ENCODE measurements at places on chromosomes 12 and 14.

GRCh38 chr14:89186856-89187376 is 230.1 kb downstream of the FOXN3 start:
- no peak for DNase-seq

DNA sequence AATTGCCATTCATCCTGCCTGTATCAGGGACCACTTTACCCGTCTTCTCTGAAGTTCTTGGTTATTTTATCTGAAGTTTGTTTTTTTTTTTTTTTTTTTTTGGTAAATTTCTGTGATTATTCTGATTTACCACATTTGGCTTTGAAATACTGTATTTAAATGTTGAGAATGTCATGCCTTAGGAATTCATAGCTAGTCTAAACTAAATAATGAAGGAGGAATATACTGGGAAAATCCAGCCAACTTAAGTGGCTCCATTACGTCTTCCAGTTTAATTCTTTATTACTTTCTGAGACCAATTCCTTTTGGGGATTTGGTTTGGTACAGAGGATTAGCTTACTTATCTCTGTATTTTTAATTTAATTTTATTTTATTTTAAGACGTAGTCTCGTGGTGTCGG is 60.3 kb upstream of the KCNMB4 start:
- DNase-seq: no peak

GRCh38 chr12:121279071-121279375 is 17.5 kb downstream of the CAMKK2 start:
- no peak for DNase-seq

DNA sequence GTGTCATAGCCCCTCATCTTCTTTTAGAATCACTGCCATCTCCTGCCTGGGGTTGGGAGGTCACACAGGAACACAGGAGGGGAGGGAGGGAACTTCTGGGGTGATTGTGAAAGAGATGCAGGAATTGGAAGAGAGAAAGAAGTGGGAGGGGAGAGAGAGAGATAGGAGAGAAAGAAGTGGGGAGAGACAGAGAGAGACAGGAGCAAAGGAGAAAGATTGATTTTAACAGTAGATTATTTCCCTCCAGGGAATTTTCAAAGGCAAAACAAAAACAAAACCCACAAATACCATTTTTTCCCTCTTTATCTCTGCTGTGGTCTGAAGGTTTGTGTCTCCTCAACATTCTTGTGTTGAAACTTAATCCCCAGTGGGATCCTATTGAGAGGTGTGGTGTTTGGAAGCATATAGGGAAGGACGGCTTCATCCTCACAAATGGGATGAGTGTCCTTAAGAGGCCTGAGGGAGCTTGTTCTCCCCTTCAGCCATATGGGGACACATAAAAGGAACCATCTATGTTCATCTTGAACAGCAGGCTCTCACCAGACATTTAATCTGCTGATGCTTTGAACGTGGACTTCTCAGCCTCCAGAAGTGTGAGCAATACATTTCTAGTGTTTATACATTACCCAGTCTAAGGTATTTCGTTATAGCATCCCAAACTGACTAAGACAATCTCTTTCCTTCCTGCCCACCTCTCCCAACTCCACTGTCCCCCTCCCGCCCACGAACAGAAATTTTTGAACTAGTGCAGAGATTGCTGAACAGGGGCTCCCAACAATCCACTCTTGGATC is 134.9 kb upstream of the MAX start:
- DNase-seq: no peak

DNA sequence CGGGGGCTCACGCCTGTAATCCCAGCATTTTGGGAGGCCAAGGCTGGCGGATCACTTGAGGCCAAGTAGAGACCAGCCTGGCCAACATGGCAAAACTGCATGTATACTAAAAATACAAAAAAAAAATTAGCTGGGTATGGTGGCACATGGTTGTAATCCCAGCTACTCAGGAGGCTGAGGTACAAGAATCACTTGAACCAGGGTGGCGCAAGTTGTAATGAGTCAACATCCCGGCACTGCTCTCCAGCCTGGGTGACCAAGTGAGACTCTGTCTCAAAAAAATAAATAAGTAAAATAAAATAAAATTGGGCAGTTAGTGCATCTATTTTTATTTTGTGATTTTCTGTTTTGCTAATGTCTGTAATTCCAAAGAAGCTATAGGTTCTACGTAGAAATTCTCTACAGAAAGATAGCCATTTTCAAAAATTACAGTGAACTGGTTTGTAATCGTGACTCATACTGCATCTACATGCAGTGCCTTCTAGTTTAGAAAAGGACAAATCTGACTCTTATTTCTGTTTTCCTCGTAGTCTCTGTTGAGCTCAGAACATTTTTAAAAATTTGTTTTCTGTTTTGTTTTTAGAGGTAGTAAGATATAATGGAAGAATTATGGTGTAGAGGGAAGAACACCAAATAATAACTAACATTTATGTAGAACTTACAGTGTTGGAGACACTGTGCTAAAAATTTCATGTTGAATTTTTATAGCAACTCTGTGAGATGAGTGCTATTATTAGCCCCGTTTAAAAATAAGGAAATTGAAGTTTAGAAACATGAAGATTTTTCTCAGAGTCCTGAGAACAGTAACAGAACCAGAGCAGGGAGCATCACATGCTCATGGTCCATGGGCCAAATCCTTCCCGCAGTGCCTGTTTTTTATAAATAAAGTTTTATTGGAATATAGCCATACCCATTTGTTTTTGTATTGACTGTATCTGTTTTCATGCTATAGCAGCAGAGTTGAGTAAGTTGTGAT is 201.2 kb downstream of the SYNE2 start:
- DNase-seq: no peak

GRCh38 chr12:102120886-102121285 is 903 bp downstream of the PARPBP start:
- peak; percentile 7 for DNase-seq

DNA sequence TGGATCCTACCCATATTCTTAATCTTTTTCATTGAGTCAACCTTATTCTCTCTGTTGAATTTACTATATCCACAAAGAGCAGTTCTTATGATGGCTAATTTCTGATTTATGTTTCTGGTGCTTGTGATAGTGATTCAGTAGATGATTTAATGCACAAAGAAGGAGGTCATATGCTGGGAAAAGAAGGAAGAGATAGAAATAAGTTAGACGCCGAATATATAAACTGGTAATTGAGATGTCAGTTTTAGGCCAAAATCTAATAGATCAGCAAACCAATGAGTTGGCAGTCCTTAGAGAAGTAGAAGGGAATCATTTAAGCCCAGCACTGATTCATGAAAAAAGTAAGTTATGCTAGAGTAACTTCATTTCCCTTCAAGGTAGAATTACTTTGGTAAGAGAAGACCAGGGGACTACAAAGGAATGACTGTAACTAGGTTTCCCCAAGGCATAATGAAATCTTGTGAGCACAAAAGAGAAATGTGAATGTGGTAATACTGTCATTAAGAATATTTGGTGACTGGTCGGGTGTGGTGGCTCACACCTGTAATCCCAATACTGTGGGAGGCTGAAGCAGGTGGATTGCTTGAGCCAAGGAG is 132.4 kb downstream of the TGFB3 start:
- DNase-seq: no peak

DNA sequence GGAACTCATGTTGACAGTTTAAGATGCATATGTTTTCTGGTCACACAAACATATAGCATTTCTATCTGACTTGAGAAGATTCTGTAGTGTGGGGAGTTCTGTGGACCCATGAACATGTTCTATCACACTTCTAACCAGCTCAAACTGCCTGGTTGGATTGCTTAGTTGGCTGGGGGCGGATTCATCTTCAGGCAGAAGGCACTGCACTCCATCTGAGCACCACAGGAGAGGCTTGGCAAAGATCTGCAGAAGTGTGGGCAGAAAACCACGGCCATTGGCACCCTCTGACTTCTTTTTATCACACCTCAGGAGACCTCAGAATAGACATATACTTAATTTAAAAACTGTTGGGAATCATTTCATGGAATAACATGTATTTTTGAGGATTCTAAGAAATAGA is 68.5 kb downstream of the LIN7A start:
- DNase-seq: no peak

DNA sequence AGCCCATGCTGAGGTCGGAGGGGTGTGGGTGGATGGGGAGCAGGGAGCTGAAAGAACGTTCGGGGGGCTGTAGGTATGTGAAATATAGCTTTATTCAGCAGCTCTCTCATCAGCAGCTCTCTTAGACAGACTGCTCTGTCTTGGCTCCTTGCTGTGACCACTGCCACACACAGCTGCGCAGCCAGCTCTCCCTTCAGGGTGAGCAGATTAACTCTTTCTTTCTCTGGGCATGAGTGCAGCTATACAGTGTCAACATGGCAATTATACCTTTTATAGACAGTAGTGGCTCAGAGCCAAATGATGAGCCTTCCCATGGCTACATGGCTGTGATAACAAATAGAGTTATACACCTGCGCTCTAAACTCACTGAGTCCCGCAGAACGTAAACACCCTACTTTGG is 137.7 kb upstream of the NEDD1 start:
- DNase-seq: no peak

- no peak for DNase-seq
Measured at GRCh38 chr14:69921052-69921451, 41.8 kb downstream of the SMOC1 start.

GRCh38 chr14:75399843-75400775 is 27.7 kb upstream of the JDP2 start:
- peak; percentile 67 for DNase-seq

DNA sequence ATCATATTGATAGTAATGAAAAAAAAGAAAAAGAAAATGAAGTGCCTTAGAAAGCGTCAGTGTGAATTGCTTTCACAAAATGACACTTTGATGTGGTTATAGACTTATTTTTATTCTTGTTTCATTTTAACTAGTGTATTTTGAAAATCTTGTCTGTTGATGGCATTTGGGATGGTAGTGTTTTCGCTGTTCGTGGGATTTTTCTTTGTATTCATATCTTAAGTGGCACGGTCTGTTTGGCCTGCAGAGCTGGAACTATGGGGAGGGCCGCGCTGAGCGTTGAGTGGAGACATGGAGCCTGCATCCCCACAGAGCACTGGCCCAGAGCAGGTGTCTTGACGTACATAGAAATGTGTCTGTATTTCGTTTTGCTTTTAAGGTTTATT is 61.6 kb downstream of the WDR20 start:
- no peak for DNase-seq

DNA sequence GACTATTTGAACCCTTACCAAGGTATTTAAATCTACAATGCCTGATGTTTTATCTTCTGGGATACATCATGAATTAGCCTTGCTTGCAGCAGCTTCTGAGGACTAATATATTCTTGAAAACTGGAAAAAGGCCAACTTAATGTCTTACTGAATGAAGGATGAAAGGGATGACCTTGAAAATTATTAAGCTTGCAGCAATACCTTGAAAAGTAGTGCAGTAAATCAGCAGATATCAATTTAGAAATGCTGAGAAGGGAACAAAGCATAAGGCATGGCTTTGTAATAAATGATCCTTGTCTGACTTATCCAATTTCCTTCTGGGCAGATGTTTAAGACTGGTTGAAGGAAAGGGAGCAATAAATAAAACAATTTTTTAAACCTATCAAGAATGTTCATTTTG is 37.3 kb upstream of the FERMT2 start:
- DNase-seq: no peak

- DNase-seq: no peak
Measured at GRCh38 chr12:105961821-105962671, 176.7 kb downstream of the NUAK1 start.

- peak; percentile 64 for DNase-seq
Measured at GRCh38 chr12:65902500-65902899, 78.2 kb downstream of the HMGA2 start.

- DNase-seq: no peak
Measured at GRCh38 chr12:62983594-62983993, 48.6 kb upstream of the PPM1H start.

DNA sequence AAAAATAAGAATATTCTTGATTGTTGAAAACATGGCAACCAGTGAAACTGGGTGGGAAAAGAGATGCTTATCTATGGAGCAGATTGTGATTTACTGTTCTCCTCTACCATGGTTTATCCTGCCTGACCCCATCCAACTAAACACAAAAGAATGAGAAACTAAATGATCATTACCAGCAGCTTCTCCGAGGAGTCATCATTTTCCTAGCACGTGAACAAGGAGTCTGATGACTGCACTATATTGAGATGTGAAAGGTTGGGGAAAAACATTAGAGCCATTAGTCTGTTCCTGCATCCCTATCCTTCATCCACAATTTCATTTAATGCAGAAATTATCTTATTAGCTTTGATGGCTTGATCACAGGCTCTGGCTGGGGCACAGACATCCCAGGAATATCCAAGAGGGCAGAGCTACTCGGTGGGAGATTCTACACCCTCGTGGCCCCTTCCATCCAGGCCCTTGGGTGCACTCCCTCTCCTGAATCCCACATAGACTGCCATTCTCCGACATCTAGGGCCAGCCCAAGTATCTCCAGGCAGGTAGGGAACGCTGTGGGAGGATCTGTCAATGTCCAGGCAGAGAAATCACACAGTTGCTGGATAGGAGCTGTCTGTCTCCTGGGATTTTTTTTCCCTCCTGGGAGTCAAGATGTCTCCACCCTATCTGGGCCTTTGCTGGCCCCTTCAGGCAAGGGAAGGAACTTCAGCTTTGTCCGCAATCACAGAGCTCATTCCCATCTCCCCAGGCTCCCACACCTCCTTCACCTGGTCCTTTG is 43.3 kb upstream of the DHRS4 start:
- DNase-seq: peak; percentile 61

DNA sequence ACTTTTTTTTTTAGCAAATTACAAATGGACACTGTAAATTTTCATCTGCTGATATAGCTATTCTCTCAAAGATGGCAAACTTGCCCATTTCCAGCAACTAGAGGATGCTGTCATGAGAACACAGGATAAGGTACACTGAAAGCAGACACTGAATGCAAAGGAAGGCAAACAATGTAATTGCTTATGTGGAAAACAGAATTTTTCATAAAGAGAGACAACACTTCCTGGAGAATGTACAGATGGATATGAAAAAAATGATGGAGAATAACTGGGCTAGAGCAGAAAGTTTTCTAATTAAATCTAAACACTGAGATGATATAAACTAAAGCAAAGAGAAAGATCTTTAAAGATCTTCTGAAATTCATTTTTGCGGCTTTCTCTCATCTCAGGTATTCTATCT is 581 bp downstream of the CD69 start:
- no peak for DNase-seq

- DNase-seq: no peak
Measured at GRCh38 chr12:123119808-123120207, 31.1 kb downstream of the PITPNM2 start.

- DNase-seq: no peak
Measured at GRCh38 chr12:95681210-95681765, 109.3 kb downstream of the NTN4 start.

GRCh38 chr14:35149239-35149638 is 26.9 kb downstream of the PRORP start:
- DNase-seq: no peak

DNA sequence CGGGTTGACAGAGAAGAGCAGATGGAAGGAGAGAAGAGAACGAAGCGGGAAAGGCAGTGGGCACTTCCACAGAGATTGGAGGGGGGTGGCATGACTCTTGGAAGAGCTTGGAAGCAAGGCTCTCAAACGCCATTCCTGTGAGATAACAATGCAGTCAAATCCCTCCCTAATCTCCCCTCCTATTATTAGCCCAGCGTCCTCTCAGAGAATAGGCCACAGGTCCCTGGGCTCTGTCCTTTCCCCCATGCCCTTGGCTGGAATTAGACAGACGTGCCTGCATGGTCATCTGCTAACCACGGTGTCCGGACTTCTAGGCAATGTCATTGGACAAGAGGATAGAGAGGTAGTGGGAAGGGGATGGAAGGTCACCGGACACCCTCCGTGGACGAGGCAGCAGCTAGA is 8.0 kb upstream of the MYH7 start:
- DNase-seq: no peak
